ENCODE measurements at places on chromosomes 13 and 19.

GRCh38 chr19:31659897-31660210 lies 310.6 kb upstream of the TSHZ3 start:
- no peak for DNase-seq

- DNase-seq = no peak
Observed at GRCh38 chr13:32246468-32246867, 68.7 kb downstream of the ZAR1L start.

DNA sequence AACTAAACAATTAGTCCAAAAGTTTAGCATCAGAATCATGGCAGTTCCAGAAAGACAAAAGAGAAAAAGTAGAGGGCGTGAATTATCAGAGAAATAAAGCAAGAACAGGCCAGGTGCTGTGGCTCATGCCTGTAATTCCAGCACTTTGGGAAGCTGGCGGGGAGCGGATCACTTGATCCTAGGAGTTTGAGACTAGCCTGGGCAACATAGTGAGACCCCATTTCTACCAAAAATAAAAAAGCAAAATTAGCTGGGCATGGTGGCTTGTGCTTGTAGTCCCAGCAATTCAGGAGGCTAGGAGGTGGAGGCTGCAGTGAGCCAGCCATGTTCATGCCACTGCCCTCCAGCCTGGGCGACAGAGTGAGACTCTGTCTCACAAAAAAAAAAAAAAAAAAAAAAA lies 18.4 kb downstream of the ARL11 start:
- no peak for DNase-seq

GRCh38 chr13:40975441-40975840 lies 43.7 kb downstream of the ELF1 start:
- DNase-seq = no peak

DNA sequence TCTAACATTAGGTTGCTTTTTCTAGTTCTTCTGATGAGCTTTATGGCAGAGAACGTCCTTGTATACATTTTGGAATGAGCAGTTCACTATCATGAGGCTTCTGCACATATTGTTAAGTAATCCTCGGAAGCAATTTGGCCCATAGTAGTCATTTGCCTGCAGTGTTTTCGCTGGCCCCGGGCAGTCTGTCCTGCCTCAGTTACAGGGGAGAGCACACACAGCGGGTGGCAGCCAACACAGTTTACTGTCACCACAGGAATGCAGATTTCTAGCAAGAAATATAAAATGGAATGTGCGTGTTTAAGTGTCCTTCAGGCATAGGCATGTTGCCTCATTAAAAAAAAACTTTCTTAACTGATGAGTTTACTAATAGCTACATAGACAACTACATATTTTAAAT lies 71.5 kb upstream of the GJB6 start:
- no peak for DNase-seq

GRCh38 chr13:86510792-86511191 lies 711.6 kb upstream of the SLITRK6 start:
- DNase-seq = no peak

Measured in activated effector memory CD4-positive, alpha-beta T cell treated with Interleukin-2 at 50 U/mL for 16 hours (primary cell).